ENCODE measurements at places on chromosomes 4 and X.

DNA sequence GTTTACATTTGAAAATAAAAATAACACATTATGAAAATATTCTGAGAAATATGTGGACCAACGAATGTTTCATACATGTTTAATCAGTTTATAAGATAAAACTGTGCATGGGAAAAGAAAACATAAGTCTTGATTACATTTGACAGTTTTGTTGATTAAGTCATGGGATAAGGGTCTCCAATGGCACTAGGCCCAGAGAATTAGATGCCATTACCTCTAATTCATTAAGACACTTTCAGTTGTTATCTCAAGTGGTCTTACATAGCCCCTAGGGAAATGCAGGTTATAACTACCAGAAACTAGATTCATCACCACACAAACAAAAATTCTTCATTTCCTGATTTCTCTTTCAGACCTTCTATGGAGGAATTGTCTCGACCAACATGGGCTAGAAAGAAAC lies 300.8 kb downstream of the PCDH7 start:
- no peak for DNase-seq

- DNase-seq: no peak
Observed at GRCh38 chr4:183455431-183456195, 11.2 kb downstream of the CDKN2AIP start.

- DNase-seq: no peak
Observed at GRCh38 chrX:48487362-48487798, 11.4 kb downstream of the FTSJ1 start.

- no peak for DNase-seq
Observed at GRCh38 chr4:119025916-119026661, 109.5 kb upstream of the MYOZ2 start.

GRCh38 chrX:97358941-97359340 lies 475.2 kb downstream of the RPA4 start:
- no peak for DNase-seq

DNA sequence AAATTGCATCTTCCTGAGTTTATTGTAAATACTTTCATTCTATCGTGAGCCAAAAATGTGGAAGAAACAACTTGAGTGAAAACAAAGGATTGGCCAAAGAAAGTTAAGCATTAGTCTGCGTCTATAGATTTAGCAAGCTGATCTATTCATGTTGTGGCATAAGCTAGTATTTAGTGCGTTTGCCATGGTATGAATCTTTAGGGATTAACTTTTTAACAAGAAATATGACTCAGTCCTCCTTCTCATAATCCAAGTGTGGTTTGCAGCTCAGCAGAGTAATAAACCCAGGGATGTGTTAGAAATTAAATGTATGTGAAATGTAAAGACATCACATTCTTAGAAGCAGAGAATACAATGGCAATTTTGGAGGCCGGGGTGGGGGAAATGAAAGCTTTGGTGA lies 1110.9 kb downstream of the NLGN4X start:
- no peak for DNase-seq

All from activated CD4-positive, alpha-beta T cell treated with anti-CD3 and anti-CD28 coated beads for 4 hours (primary cell).